ENCODE measurements at places on chromosomes 12 and 14.

GRCh38 chr14:72788972-72789728 lies 104.8 kb downstream of the DPF3 start:
- no peak for DNase-seq

DNA sequence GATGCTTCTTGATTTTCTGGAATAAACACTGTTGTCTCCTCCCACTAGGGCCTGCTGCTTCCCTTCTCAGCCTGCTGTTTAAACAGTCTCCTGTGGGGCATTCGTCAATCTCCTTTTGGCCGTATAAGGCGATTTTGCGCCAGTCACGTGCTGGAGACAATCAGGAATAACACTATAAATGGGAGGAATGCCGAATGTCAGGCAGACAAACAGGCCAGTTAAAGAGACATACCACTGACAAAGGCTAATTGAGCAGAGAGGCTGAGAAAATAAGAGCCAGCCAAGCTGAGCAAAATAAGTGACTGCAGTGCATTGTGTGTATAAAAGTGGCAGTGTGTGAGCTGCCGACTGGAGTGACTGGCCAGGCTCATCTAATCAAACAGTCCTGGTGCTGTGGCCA lies 23.3 kb downstream of the DMAC2L start:
- DNase-seq: no peak

DNA sequence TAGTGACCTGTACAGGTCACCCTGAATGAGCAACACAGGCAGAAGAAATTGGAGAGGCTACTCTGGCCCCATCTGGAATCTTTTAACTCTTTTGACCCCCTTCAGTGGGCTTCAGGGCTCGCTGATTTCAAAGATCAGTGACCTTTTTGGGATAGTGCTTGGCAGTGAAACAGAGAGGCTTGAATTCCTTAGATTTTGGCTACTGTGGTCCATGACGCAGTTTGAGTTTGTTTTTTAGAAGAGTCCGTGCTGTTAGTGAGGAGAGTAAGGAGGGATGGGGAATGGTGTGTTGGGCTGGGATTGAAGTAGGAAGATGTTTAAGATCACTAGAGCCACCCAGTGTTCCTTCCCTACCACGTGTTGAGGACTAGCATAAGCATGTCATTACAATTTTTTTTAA lies 16.5 kb downstream of the TMEM30B start:
- DNase-seq: no peak

DNA sequence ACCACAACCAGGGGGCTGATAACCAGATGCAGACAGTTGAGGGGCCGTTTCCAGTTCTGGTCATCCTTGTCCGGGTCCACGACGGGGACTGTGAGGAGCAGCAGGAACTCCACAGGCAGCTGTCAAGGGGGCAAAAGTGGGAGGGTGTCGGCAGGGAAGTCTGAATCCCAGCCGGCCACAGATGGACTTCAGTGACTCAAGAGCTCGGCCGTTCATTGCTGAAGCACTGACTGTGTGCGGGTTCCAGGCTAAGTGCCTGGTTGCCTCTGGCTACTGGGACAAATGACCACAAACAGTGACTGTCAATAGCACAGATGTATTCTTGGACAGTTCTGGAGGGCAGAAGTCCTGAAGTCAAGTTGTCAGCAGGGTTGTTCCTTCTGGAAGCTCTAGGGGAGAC lies 19.6 kb downstream of the SLC8B1 start:
- DNase-seq: no peak

GRCh38 chr14:64801800-64802199 lies 77.9 kb downstream of the SPTB start:
- no peak for DNase-seq

DNA sequence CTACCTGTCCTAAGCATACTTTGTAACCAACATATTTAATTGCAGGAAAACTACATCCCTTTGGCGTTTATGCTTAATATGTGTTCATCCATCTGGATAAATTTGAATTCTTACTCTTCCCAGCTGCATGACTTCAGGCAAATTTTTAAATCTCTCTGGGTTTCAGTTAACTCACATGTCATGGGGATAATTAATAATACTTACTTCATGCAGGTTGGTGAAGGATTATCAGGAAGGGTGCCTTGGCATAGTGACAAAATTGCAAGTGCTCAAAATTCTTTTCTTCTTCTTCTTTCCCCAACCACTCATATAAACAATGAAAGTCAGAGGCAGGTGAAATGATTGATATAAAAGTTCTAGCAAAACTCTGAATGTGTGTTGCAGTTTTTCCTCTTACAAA lies 15.9 kb downstream of the SYT10 start:
- no peak for DNase-seq

GRCh38 chr12:57632073-57632957 lies 686 bp downstream of the B4GALNT1 start:
- DNase-seq: no peak

DNA sequence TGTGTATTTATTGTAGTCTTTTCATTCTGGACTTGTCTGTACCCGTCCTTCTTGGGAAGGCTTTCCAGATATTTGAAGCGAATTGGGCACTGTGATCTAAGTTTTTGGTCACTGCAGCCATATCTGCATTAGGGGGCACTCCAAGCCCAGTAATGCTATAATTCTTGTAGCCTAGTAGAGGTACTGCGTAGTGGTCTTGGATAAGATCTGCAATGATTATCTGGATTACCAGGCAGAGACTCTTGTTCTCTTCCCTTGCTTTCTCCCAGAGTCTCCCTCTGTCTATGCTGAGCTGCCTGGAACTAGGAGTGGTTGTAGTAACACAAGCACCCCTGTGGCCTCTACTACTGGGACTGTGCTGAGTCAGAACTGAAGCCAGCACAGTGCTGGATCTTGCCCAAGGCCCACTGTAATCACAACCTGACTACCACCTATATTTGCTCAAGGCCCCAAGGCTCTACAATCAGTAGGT lies 30.0 kb downstream of the SLC38A2 start:
- DNase-seq: peak; percentile 9

DNA sequence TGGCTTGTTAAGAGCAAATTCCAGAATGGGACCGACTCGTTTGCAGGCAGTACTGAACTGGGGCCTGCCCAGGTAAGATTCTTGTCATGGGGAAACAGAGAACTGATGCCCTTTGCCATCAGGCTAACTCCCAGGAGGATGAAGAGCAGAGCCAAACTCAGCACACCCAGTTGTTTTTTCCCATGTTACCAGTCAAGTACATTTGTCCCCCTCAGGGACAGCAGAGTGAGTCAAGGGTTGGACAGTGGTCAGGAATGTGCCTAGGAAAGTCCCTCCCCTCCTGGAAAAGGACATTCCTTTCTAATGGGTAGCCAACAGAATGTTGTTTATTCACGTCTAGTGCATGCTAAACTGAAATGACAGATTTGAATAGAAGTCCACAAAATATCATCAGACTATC lies 1.6 kb downstream of the ART4 start:
- DNase-seq: no peak

DNA sequence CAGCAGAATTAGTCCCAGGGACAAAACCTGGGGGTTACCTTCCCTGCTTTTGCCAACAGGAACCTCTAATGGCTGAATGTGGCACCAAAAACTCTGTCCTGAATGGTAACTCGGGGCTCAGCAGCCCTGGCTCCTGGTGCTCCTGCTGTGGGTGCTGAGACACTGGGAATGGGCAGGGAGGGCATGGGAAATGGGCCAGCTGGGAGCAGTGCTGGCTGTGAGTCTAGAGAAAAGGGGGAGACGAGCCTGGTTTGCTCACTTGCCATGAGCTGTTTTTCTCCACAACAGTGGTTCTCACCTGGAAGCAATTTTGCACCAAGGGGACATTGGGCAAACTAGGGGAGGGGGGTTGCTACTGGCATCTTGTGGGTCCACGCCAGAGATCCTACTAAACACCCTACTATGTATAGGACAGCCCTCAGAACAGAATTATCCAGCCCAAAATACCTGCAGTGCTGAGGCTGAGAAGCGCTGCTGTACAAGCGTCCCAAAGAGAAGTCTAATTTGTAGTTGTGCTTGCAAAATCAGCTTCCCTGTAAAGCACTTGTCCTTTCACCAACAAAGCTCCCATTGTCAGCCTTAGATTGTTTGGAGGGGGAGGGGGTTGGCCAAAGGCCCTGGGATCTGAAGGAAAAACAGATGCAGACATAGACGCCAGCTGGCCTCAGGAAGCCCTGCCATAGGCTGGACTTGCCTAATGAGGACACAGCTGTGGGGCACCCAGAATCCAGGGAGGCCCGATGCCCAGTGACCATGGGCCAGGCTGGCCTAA lies 3.6 kb downstream of the LRRC74A start:
- no peak for DNase-seq

DNA sequence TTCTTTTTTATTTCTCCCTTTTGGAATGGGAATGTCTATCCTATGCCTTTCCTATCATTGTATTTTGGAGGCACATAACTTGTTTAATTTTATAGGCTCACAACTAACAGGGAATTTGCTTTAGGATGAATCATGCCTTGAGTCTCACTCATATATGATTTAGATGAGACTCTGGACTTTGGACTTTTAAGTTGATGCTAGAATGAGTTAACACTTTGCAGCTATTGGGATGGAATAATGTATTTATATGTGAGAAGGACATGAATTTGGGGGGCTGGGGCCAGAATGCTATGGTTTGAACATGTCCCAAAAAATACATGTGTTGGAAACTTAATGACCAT lies 365.3 kb downstream of the ZFP36L1 start:
- DNase-seq: no peak

DNA sequence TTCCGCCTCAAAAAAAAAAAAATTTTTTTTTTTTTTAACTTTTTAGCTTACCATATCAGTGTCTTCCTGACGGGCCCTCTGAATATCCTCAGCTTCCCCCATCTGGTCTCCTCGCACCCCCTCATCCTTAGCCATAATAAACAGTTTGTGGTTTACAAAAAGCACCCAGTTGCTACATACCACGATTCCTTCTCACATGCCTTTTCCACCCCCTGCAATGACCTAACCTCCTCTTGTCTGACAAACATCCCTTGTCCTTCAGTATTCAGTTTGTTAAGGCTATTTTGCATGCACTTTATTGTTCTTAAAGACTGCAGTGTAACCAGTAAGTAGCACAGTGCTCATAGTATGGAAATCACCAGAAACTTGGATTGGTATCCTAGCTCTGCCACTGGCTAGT lies 88.5 kb downstream of the PPM1H start:
- no peak for DNase-seq

DNA sequence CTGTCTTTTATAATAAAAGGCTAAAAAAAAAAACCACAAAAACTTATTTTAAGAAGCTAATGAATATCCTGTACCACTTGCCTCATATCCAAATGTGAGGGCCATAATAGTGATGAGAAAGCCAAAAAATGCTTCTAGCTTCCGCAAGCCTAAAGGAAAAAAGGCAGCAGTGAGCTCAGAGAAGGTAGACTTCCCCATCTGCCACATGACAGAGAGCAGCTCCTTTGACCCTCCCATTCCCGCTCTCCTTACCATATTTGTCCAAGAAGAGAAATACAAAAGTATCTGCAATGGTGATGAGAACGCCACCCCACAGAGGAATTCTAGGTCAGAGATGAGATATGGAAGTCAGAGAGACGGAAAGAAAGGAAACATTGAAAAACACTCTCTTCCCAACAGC lies 27.1 kb downstream of the SLC11A2 start:
- no peak for DNase-seq

- no peak for DNase-seq
Measured at GRCh38 chr14:29054119-29054518, 287.5 kb downstream of the FOXG1 start.
